ENCODE measurements at places on chromosomes 3 and 15.

- DNase-seq: no peak
These were observed 631 bp upstream of the MFGE8 start for GRCh38 chr15:88913850-88914169.

GRCh38 chr3:194446754-194447153 is 40.0 kb downstream of the ATP13A3 start:
- DNase-seq: no peak

- DNase-seq: no peak
These were observed 14.2 kb downstream of the CCNL1 start for GRCh38 chr3:157145606-157146322.

GRCh38 chr3:137641879-137642704 is 122.0 kb upstream of the SOX14 start:
- DNase-seq: no peak

- no peak for DNase-seq
These were observed 5.6 kb downstream of the SLC25A38 start for GRCh38 chr3:39388741-39389248.

- DNase-seq: no peak
These were observed 7.5 kb downstream of the COLQ start for GRCh38 chr3:15513810-15514662.

DNA sequence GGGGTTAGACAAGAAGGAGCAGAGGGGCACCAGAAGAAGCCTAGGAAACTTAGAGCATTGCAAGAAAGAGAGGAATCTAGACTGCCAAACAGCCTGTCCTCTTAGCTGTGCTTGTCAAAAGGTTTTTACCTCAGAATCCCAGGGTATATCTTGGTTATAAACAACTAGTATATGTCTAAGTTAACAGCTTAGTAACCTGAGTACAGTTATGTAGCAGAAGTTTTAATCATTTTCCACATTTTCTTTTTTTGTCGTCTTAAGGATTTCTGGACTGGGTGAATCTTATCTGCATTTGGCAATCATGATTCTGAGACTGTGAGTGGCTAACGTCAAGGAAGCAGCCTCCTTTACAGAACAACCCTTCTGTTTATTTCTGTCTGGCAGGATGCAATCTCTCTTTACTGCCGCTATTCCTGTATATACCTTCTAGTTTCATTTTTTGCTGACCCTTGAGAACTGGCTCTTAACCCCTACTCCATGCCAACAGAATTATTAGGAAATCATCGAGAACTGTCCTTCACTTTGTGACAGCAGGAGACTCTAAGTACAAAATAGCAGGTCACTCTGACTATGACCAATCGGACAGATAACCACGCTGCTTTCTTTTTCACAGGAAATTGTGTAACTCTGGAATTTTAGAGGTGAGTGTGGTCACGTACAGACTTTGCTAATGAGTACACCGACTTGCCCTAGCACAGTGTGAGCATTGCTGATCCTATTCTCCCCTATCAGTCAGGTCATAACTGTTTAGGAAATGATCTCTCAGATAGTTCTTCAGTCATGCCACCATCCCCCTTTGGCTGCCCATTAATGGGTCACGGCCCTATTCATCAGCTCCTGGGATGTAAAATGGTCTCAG is 3.3 kb upstream of the CP start:
- DNase-seq: no peak

DNA sequence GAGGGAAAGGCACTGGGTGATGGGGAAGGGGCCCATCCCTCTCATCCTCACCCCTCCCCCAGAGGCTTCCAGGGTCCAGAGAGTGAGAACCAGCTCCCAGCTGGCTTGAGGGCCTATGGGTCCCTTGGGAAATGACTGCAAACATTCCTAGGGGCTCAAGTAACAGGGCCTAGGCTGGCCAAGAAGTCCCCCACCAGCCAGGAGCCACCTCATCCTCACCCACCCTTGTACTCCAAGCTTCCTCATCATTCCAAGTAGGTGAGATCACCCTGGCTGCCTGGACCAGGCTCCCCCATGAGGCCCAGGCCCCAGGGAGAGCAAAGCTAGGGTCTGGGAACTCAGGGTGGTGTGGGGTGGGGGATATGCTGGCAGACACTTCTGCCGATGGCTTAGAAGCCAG is 14.8 kb downstream of the LOXL1 start:
- peak; percentile 74 for DNase-seq

DNA sequence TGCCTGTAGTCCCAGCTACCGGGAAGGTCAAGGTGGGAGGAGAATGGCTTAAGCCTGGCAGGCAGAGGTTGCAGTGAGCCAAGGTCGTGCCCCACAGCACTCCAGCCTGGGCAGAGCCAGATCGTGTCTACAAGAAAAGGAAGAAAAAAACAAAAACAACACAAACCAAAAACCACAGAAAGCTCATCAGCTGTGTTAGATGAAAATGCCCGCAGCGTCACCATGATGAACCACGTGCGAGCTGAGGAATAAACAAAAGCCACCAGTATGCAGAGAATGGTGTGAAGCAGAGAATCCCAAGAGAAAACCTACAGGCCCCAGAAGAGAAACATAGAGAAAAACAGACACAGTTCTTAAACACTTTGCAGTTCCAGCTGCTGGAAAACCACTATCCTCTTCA is 19.7 kb upstream of the TM4SF19 start:
- DNase-seq: no peak

DNA sequence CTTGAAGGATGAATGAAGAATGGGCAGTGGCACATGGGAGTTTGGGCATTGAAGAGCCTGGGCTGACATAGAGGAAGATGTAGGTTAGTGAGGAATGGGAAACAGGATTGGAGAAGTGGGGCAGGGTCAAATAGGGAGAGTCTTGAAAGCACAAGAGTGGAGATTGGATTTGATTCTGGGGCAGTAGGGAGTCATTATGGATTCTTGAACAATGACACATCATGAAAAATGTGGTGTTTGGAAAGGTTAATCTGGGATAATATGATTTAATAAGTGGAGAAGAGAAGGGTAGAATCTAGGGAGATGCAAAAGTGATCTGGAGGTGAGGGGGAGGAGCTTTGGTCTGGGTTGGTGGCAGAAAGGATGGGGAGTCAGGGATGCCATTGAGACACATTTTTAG is 45.4 kb upstream of the ROPN1 start:
- no peak for DNase-seq

DNA sequence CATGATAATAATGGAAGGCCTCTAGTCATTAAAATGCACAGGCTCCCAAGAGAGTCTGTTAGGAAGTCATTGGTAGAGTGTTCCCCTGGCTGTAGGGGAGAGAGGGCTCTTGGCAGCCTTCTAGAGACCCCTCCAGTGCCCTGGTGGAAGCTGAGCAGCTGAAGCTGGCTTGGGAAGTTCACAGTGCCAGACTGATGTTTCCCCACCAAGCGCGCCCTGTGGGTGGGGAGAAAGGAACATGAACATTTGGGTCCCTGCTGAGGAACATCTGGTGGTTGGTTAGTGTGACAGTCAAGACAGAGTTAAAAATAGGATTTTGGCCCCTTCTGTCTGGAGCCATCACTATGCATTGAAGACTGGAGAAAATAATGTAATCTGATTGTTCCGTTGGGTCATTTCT is 37.1 kb upstream of the RGMA start:
- no peak for DNase-seq

DNA sequence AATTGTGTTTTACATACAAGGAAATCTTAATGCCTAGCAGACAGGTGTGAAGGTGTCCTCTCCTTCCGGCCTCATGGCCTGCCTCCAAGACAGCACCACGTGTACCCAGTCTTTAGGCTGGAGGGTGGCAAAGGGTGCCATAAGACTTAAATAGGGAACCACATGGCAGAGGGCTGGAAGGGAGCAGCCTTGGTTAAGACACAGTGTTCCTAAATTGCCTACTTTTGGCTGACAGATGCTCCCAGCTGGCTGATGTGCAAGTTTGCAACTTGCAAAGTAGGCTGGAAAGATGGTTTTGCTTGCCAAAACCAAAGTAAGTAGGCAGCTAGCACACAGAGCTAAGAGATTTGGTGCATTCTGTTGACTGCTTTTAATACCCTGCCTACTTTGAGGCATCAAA is 45.2 kb downstream of the CCNB2 start:
- no peak for DNase-seq

GRCh38 chr15:92409006-92409405 is 15.3 kb downstream of the ST8SIA2 start:
- no peak for DNase-seq

- no peak for DNase-seq
These were observed 1.1 kb downstream of the TMED3 start for GRCh38 chr15:79311901-79312553.

DNA sequence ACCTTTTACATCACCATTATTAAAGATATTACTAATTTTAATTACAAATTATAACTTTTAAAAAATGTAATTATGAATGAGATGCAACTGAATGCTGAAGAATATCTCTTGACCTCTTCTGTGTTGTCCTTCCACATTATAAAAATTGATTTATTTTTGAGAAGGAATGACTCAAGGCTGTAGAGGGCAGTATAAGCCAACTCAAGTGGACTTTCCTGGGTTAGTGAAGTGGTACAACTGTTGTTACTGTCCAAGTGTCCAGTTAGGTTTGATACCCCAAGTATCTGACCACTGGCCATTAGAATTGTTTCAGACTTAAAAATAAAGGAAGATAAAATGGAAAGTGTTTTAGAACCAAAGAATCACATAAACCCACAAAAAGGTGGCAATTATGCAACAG is 51.9 kb downstream of the BBX start:
- peak; percentile 31 for DNase-seq

DNA sequence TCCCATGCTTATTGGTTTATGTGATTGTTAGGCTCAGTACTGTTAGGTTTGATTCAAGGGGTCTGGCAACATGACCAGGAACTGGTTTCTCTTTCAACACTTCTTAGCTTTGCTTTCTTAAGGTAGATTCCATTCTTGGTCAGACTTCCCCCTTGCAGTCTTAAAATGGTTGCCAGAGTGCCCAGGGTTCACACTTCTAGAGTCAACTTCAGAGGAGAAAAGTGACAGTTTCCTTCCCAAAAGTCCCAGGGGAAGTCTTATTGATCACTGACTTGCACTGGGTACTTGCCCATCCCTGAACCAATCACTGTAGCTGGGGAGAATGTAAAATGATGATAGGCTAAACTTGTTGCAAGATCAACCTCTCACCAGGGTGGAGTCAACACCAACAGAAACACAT is 14.1 kb downstream of the MGLL start:
- DNase-seq: no peak

GRCh38 chr3:127273206-127273605 is 14.6 kb downstream of the PRR20G start:
- DNase-seq: no peak

DNA sequence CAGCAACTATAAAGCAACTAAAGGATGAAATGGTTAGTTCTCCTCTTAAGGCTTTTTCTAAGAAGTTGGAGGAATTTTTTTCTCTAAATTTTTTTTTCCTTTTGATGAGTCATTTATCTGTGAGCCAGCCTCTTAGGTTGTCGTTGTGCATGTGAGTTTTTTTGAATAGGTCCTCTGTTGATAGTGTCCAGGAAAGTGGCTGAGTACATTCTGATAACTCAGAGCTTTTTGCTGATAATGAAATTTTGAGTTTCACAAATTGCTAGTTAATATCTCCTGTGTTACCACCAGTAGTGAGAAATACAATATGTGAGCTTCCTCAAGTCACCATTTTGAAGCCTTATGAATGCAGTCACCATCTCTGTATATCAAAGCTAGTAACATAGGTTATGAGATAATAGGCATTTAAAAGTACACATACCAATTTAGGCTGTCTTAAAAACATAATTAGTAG is 7.1 kb upstream of the LXN start:
- no peak for DNase-seq

- DNase-seq: no peak
These were observed 363 bp downstream of the GTF2E1 start for GRCh38 chr3:120742849-120743365.

DNA sequence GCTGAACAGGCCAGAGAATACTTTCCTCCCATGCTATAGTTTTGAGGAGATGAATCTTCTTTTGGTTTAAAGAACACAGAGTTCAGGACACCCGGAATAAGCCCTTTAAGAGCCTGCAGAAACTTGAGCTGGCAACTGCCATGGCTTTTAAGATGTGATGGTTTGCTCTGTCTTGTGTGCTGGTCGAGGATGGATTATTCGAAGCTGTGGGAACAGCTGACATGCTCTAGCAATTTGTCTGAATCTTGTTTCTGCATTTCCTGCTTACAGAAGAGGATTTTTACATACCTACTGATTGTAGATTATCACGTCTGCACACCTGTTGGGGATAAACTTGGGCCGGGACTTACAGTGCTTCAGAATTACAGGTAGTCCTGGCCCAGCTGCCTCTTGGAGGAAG is 396.9 kb downstream of the LRTM1 start:
- DNase-seq: no peak

- DNase-seq: no peak
These were observed 2.8 kb downstream of the NUP210 start for GRCh38 chr3:13417166-13417947.

- peak; percentile 82 for DNase-seq
These were observed 43.0 kb downstream of the FLNB start for GRCh38 chr3:58051196-58051595.

DNA sequence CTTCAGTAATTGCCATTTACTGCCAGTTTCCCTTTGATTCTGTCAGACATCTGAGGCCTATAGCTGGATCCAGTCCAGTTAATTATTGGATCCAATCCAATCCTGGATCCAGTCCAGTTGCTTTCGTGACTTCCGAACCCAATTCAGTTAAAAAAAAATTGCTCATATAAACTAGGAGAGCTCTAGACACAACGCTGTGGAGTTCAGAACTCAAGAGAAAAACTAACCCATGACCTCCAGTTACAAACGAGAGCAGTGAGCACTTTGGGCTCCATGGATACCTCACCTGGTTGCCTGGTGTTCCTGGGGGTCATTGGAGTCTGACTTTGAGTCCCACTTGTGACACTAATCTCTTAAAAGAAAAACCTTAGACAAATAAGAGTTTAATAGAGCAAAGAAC is 269.8 kb downstream of the THSD4 start:
- no peak for DNase-seq

DNA sequence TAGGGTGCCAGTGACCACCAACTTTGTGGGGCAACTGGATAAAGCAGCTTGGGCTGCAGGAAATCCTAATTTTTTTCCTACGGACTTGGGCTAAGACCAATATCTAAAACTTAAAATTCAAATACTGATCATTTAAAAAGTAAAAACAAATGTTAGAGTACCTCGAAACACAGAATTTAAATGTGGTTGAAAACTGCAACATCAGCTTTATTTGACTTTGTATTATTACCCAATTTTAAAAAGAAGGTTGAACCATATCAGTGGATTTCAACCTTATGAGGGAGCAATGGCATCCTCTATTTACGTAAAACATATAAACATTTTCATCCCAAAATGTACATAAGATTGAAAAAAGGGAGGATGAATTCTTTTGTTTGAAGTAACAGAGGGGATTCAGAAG is 26.2 kb downstream of the CFAP20DC start:
- DNase-seq: no peak

DNA sequence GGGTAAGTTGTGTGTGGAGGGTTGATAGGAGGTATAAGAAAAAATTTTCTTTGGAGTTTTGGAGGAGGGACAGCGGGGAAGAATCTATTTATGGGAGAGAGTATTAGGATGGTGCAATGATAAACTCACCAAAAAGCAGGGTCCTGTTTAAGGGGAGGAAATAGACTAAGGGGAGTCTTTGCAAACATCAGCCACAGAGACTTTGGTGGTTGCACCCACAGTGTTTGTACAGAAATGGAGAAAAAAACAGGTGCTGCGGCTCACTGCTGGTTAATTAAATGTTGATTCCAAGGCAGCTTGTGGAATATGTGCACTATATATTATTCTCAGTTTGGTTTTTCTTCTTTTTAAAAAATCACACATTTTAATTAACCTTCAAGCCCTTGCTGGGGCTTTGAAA is 182.1 kb downstream of the NECTIN3 start:
- no peak for DNase-seq

GRCh38 chr3:157318639-157319288 is 117.9 kb upstream of the PTX3 start:
- no peak for DNase-seq

GRCh38 chr15:53397041-53397616 is 362.3 kb downstream of the WDR72 start:
- no peak for DNase-seq

Data from fibroblast of the conjunctiva (primary cell).